ENCODE measurements at places on chromosomes 11 and 22.
A peak's percentile ranks its signal among the peaks of the same experiment; 100 is the strongest.

DNA sequence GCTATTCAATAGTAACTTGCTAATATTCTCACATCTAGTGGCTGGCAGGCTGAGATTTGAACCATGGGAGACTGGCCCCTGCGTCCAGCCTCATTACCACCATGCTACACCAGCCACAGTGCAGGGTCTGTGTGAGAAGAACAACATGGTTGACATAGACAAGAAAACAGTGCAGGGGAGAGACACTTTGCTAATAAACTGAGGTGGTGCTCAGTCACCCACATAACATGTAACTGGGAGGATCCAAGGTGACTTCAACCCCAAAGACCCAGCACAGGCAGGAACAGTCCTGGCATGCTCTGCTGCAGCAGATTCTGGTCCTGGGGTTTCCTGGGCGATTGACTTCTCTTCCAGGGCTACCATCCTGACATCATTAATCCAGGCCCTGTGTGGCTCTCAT lies 143.1 kb downstream of the CSNK2A3 start:
- DNase-seq: no peak

DNA sequence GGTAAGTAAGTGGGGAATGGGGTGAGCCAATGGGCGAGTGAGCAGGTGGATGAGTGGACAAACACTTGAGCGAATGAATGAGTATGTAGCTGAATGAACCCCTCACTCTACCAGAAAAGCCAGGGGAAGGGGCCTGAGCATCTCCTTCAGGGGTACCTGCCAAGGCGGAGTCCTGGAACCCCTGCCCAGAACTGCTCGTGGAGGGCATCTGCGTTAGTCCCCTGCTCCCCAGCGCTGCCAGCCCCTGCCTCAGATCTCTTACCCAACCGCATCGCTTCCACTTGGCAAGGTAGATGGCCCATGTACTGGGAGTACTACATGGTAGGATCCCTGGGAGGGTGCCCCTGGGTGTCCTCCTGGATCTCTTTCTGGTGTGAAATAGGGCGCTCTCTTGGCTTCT lies 7.4 kb upstream of the ANO1 start:
- DNase-seq: peak; percentile 11

DNA sequence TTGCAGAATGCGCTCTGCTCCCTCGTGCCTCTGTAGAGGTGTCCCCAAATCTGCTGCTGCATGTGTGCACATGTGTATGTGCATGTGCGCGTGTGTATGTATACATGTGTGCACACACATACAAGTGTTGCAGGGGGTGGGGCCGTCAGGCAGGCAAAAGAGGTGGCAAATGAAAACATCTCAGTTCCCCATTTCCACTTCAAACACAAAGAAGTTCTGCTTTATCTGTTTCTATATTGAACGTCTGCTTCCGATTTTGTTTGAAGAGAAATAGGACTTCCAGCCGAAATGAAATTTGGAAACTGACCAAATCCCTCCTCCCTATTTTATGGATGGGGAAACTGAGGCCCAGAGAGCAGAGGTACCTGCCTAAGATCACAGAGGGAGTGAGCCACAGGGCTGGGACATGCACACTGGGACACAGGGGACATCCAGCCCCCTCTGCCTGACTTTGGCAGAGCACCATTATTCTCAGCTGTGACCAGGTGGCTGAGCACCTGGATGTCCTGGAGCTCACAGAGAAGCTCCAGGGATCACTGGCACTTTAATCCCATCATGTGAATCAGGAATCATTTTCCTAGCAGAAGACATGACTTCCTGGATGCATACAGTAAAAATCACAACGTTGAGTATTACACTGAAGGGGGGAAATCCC lies 41.2 kb upstream of the ALX4 start:
- peak; percentile 46 for DNase-seq

DNA sequence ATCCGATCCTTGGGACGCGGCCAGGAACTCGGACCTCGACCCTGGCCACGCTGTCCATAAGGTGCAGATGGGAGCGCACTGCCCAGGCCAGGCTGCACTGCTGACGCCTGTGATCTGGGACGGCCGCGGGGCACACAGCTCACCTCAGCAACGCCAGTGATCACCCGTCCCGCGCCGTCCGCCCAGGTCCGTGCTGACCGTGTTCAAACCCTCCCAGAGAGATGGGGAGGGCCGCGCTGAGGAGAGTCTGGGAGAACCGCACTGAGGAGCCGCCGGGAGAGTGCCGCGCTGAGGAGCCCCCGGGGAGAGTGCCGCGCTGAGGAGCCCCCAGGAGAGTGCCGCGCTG lies 636 bp downstream of the KCNQ1OT1 start:
- no peak for DNase-seq

DNA sequence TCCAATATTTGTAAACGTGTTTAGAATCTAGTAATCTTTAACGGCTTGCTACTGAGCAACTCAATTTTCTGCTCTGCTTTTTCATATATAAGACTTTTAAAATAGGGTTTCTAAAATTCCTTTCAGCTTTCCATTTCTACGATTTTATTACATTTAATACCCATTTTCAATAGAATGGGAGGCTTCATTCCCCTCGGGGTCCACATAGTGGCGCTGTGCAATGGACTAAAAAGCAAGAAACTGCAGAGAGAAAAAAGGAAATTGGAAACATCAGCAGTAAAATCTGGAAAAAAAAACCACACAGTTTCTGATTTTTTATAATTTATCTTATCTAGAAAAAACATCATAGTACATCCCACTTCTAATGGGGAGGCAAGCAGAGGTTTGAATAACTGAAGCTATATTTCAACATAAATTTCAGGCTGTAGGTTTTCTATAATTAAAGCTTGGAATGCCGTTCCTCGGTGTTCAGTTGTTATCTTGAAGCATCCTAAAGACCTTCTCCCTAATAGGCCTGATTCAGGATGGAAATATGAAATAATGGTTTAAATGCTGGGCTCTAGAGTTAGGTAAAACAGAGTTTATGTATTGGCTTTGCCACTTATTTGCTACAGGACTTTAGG lies 18.7 kb upstream of the JHY start:
- no peak for DNase-seq

- no peak for DNase-seq
Observed at GRCh38 chr22:17707526-17707925, 66.7 kb downstream of the BID start.

- DNase-seq: no peak
Observed at GRCh38 chr11:113615773-113616172, 90.3 kb downstream of the TMPRSS5 start.

- DNase-seq: no peak
Observed at GRCh38 chr11:112421879-112422278, 161.2 kb upstream of the PLET1 start.

DNA sequence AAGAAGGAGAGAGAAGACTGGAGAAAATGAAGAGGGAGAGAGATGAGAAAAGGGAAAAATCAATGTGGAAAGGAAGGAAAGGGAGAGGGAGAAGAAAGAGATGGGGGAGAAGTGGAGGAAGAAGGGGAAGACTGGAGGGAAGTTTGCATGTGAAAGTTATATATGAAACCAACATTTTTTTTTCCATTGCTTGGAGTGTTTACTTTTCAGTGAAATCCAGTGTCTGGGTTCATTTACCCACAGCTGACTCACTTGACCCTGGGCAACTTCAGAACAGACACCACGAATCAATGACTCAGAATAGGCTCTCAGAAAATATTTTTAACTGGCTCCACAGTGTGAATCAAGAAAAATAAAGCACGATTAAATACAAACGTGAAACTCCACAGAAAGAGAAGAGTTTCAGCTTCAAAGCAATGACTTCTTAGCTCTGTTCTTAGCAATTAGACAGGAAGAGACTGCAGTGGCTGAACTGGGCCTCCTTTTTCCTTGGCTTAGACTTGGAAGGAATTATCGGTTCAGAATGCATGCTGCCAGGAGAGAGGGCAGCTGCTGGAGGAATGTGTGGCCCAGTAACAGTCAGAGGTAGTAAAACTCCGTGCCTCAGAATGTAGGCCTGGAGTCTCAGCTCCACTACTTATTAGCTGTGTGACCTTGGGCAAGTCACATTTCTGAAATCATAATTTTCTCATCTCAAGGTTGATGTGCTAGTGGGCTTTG lies 237.5 kb downstream of the MIAT start:
- DNase-seq: no peak
